ENCODE measurements at places on chromosomes 5 and 9. TPM values are rescaled to one million over a fixed set of nuclear protein-coding genes. Genes with fewer than 3 reads are reported as not detected.

Gene TIMD4
- total RNA-seq, result 15.1 TPM

Gene MYMK
- not detected for total RNA-seq

Gene CBY3
- total RNA-seq, result 0.63 TPM

Gene SHISAL2B
- total RNA-seq, result not detected

Gene SLCO4C1
- total RNA-seq, result 0.28 TPM

Gene NFIB
- not detected for total RNA-seq

Gene MRPL41
- total RNA-seq, result 53.9 TPM

Gene SLC2A8
- total RNA-seq, result 5.8 TPM

Gene TMEM232
- total RNA-seq, result 1.6 TPM

Gene FGFR4
- 1.6 TPM for total RNA-seq

Gene SLC25A48
- total RNA-seq, result not detected

Measured in activated CD4-positive, alpha-beta T cell treated with anti-CD3 and anti-CD28 coated beads, Interleukin-2, amount 10 ng/mL, durations not matched to agents 24 days and 14 days (primary cell).